Effector CD4-positive, alpha-beta T cell (primary cell): ENCODE measurements at places on chromosomes 2 and 18.

DNA sequence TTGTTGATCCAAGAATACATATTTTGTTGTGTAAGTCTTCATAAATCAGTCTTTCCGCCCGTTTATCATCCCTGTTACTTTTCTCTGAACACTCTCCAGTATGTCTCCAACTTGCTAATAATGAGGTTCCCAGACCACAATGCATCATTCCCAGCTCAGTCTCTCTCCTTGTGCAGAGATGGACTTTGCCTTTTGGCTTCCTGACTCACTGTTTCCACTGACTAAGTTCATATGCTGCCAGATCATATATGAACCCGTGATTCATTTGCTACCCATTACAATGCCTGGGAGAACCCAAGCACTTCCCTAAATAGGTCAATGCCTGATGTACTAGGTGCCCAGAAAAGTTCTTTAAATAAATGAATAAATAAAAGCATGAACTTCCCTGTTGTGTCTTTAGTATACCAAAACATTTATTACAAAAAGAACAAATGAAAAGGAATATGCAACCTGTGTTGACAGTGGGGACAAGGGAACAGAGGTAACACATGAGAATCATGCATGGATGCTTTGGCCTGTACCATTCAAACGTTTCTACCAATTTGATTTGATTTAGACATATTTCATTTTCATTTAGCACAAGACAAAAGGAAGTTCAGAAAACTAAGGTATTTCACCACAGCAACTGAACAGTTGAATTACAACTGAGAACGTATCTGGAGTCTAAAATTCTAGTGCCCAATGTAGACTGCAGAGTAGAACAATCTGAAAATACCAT, 215.4 kb upstream of the HNRNPA3 start:
- DNase-seq = no peak

DNA sequence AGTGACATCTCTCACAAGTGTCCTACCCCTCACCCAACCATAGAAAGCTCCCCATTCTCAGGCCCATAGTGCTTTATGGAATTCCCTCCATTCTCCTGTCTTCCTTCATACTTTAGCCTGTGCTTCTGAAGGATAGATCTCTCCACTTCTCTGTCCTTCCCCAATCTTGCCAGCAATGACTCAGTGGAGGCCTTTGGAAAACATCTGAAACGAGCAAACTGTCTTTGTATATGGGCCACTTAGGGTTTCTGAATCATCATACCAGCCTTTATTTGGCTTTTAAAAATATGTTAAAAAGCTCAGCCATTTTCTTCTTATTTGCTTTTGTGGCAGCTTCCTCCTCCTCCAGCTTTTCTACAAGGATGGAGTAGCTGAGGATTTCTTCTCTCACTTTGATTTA, 65.6 kb upstream of the ZNF385B start:
- DNase-seq = no peak

GRCh38 chr2:150487537-150488429, at the start of gene RND3:
TSS of gene RND3 (minus strand) at chr2:150487667. CDS start at chr2:150487417, 250 bp downstream.
- no peak for DNase-seq

- DNase-seq = no peak
Measured at GRCh38 chr2:66696886-66697285, 262.0 kb downstream of the MEIS1 start.

GRCh38 chr18:55783921-55784320, 195.9 kb upstream of the TCF4 start:
- no peak for DNase-seq

- no peak for DNase-seq
Measured at GRCh38 chr2:10404324-10405143, 43.6 kb downstream of the ODC1 start.

DNA sequence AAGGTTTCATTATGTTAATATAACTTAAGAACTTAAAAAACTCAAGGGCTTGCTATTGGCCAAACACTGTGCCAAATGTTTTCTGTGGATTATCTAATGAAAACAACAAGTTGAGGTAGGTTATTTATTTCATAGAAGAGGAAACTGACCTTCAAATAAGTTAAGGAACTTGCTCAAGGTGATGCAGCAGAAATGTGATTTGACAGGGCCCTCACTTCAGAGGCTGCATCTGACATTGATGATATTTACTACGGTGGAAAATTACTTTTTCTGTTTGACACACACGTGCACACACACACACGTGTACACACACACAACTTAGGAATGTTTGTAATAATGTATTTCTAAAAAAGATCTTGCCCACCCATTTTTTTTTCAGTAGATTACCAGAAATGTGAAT, 137.2 kb upstream of the CXCR4 start:
- DNase-seq = no peak

DNA sequence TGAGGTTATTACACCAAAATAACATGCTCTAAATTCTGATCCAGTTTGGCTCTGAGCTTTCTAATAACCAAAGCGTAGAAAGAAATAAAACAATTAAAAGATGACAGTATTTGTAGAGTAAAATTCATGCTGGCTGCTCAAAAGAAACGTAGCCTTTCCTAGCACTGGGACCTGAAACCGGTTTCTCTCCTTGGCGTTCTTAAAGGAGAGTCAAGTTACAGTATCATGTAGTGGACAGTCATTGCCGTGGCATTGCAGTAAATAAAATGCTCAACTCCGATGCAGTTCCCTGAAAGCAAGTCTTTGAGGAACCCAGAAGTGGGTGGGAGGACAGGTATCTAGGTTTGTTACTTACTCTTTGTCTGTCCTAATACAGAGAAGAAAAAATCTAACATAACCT, 52.7 kb upstream of the ITM2C start:
- DNase-seq = no peak
